ENCODE measurements at places on chromosomes 3 and 15.
A peak's percentile ranks its signal among the peaks of the same experiment; 100 is the strongest.

DNA sequence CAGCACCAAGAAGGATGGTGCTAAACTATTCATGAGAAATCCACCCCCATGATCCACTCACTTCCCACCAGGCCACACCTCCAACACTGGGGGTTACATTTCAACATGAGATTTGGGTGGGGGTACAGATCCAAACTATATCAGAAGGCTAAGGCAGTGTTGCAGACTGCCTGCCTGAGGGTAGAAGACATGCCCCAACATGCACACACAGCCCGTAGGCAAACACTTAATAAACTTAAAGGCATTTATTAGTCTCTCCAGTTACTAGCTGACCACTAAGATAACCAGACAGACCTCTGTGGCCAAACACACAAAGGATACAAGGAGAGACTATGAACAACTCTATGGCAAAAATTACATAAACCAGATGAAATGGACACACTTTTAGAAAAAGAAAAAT, 10.2 kb downstream of the FAM162A start:
- DNase-seq = no peak

DNA sequence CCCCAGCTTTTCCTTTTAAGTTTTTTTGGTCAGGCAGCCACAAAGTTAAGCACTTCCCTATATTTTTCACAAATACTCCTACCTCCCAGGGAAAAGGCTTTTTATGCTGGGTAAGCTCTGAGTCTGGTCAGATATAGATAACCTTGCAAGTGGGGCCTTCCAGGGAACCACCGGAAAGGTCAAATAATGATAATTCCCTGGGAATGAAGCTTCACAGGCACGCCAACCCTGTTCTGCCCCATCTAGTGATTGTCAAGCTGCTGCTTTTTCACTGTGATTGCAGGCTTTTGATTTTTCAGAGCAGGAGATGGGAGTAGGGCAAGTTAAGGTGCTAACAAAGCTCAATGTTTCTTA, 121.0 kb downstream of the ZNF609 start:
- no peak for DNase-seq

DNA sequence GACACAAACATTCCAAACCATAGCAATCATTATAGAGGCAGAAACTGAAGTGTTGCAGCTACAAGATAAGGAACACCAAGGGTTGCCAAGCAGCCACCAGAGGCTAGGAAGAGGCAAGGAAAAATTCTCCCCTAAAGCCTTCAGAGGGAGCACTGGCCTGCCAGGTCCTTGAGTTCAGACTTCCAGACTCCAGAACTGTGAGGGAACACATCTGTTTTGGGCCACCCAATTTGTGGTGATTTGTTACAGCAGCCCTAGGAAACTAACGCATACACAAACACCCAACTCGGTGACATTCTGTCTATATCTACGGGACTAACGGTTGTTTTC, 54.6 kb downstream of the MB21D2 start:
- no peak for DNase-seq

- no peak for DNase-seq
These were observed 46.9 kb upstream of the DIPK2A start for GRCh38 chr3:143924522-143925285.

GRCh38 chr3:42493798-42494151, 8.7 kb upstream of the VIPR1 start:
- DNase-seq = no peak

- no peak for DNase-seq
These were observed 298 bp downstream of the BCL2L10 start for GRCh38 chr15:52112203-52112750.

DNA sequence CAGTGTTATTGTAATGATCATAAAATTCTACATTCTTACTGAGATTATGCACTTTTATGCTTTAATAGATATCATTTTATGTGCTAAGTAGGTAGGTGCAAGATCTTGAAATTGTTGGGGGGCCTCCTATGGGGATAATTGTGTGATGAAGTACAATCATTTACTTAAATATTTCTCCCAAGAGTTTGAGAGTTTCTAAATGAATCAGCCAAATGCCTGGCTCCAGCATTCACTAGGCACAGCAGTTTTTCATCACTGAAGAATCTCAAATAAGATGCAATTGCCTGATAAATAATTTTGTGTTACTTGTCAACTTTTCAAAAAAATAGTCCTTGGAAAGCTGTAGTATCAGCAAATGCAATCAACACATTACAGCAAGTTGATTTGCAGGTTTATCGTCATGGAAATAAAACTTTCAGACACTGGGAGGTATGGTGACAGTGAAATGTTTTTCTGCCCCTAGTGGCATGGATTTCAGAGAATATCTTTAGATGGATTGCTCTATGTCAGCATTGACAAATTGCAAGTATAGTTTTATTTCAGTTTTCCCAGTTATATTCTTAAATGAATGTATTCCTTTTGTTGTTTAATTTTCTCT, 167.1 kb downstream of the NEK11 start:
- no peak for DNase-seq

DNA sequence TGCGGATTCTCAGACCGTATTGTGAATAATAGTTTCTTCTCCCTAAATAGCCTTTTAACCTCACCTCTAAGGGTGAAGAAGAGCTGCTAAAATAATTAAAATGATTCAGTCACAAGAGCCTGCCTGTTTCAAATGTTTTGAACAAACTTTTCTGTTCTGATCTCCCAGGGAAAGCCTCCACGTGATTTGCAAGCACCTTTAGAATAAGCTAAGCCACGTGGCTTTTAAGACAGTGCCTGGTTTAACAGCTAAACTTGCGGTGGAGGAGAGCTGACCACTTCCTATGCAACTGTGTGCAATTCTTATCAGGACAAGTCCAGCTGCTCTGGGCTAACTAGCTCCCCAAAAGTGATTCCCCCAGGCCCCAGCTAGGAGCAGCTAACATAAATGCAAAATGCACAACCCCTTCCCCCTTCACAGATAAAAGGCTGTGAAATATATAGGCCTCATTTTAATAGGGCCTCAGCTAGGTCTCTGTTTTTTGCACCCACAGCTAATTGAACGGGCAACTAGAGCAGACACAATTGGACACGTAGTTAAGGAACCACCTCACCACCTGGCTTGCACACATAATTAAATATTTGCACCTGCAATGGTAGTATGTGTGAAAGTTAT, 401.2 kb upstream of the NR2F2 start:
- peak; percentile 98 for DNase-seq

GRCh38 chr3:168248383-168249204, 152.9 kb upstream of the GOLIM4 start:
- DNase-seq = no peak

DNA sequence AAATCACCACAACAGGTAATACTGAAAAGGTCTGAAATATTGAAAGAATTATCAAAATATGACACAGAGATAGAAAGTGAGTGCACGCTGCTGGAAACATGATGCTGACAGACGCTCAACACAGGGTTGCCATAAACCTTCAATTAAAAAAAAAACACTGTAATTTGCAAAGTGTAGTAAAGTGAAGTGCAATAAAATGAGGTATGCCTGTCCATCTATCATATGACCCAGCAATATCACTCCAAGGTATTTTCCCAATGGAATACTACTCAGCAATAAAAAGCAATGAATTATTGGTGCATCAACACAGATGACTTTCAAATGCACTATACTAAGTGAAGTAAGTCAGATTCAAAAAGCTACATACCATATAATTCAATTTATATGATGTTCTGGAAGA, 47.6 kb upstream of the SLC12A8 start:
- DNase-seq = no peak

- no peak for DNase-seq
These were observed 114.7 kb upstream of the FRMD4B start for GRCh38 chr3:69500604-69501003.

GRCh38 chr3:104916971-104917370, 449.7 kb upstream of the ALCAM start:
- DNase-seq = no peak

GRCh38 chr3:150762662-150763121, 277 bp downstream of the SIAH2 start:
- no peak for DNase-seq

- peak; percentile 16 for DNase-seq
These were observed 39.0 kb downstream of the IL12A start for GRCh38 chr3:160027541-160028195.

DNA sequence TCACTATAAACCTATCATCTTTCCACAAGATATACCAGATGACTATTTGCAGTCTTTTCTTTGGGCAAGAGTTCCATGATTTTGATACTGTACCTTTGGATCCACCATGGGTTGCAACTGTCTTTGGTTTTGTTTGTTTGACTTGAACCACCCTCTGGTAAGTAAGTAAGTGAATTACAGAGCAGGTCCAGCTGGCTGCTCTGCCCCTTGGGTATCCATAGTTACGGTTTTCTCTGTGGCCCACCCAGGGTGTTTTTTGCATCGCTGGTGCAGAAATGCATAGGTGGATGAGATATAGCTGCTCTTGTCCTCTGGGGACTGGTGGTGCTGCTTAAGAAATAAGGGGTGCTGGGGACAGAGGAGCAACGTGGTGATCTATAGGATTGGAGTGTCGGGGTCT, 33.8 kb downstream of the CHDH start:
- DNase-seq = no peak

- no peak for DNase-seq
These were observed 165.6 kb downstream of the SERPINI1 start for GRCh38 chr3:167901138-167901537.

DNA sequence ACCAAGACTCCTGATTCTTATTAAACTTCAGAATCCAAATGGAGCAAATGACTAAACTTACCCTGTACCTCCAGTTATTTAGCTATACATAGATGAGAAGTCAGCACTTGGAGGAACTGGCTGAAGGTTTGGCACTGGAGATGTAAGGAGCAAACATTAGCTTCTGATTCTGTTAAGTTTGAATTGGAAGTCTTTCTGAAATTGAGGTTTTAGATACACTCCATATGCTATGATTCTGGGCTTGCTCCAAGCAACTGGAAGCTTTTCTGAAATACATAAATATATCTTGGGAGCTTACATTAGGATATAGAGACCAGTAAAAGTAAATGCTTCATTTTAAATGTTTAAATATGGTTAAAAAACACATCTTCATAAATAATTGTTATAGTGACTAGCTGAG, 333.7 kb downstream of the EPHA3 start:
- no peak for DNase-seq

DNA sequence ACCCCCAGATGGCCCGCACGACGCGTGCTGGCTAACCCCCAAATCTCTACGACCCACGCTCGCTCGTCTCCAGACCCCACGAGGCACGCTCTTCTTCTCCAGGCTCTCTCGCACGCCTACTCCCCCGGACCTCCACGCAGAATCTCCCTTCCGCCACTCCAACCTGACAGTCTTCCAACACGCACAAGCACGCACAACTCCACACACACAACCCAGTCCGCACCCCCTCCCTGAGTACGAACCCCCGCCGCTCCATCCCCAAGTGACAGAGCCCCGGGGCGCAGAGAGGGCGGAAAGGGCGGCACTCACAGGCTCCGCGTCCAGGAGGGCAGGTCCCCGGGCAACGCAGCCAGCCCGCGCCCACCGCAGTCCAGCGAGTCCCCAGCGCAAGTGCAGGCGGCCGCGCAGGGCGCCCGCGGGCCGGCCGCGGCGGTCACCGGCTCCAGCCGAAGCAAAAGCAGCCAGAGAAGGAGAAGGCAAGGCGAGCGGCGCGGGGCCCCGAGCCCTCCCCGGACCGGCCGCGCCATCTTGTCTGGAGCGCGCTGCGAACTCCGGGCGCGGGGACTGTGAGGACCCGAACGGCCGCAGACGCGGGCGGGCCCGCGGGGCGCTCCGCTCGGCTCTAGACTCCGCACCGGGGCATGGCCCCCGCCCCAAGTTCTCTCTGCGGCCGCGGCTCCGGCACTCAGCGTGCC, 794 bp downstream of the LRIG1 start:
- no peak for DNase-seq

DNA sequence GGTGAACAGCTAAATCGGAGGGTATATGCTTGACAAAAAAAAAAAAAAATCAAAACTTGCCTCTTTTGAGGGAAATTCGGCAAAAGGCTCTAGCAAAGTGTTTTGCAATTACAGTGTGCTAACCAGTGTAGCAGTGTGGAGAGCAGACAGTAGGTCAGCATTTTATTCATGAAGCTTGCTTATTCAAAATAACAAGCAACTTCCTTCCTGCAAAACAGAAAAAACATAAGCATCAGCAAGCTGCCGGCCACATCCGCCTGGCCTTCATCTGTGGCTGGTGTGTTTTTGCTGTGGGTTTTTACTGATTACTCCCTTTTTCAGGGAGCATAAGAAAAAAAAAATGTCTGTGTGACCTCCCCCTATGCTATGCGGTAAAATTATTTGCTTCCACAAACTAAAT, 434.1 kb downstream of the OCA2 start:
- DNase-seq = peak; percentile 83

DNA sequence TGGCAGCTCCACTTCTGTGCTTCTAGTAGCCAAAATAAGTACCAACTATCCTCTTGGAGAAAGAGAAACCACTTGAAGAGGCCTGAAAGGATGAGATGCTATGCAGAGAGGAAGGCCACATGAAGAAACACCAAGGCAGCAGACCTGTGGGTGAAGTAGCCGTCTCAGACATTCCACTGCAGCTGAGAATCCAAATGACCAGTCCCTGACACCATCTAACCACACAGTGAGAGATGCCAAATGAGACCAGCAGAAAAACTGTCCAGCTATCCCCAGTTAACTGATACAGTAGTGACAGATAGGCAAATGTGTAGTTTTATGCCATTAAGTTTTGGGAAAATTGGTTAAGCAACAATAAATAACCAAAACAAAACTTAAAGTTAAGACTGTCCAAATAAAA, 47.9 kb upstream of the ZSCAN2 start:
- DNase-seq = no peak

DNA sequence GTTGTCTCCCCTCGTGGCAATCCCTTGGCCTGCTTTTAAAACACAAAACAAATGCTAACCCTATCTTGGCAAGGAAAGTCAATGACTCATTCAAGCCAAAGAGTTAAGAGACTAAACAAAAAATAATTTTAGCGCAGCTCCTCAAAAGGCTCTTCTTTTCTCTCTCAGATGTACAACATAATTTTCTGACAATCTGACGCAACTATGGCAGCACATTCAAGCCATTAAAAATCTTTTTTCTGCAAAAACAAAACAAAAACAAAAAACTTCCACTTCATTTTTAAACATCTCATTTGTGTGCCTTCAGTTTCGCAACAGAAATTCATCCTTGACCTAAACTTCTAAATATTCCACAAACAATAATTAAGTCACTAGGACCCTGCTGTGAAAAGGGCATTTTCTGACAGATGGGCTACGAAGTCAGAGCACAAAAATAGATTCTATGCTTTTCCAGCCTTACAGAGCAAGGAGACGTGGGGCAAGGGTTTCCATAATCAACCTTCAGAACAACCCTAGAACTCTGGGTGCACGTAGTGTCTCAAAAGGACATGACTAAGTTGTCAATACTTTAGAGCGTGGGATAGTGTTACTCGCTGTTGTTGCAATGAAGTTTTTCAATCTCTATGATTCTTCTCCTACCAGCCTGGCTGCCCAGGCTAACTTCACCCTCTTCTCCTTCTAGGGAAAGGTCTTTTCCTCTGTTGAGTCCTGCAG, 84.3 kb downstream of the MB21D2 start:
- no peak for DNase-seq
